Tongue (tissue), 3 donors: ENCODE measurements at places on chromosomes 4 and X.
A peak's percentile ranks its signal among the peaks of the same experiment; 100 is the strongest.

- no peak for DNase-seq
Measured at GRCh38 chrX:37905436-37906147, 58.2 kb upstream of the DYNLT3 start.

DNA sequence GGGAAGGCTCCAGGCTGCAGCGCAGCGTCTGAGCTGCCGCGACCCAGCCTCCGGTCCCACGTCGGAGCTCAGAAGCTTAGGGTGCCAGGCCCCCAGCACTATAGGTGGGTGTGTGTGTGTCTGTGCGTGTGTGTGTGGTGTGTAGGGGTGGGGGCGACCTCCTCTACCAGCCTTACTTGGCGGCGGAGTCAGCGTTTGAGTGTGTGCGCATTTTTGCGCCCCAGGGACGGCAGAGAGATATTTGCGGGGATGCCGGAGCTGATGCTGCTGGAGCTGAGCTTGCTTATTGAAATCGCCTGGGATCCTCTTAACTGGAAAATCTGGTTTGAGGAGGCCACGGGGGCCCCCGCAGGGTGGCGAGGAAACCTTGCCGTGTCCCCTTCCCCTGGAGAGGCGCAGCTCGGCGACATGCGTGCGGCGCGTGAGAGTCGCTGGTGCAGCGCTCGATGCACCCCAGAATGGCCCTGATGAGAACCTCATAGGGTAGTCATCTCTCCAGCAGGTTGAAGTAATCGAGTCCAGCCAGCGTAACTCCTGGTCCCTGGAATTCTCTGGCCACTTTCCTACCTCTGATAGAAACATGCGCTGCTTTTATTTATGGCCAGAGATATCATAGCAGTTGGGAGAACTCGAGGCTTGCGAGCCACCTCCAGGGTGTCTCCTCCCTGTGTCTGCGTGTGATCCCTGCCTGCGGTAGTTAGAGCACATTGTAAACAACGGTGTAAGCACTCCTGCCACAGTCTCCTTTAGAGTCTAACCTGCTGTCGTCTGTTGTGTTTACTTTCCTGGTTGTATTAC, 2.7 kb downstream of the ADGRL3 start:
- DNase-seq = peak; percentile 65

DNA sequence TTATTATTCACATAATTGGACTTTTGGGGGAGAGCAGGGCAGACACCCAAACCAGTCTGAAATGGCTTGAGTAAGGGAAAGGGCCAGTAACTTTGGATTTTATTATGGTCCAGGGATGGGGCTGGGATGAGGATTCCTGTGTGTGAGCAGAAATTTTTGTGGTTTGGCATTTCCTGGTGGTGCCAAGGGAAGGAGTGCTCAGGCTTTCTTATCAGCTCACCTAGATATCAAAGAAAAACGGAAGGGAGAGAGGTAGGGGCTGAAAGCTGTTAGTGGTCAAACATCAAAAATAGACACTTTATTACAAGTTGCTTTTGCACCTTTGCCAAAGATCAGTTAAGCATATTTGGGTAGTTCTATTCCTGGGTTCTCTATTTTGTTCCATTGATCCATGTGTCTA, 128.5 kb upstream of the DIPK2B start:
- DNase-seq = no peak

GRCh38 chr4:31442236-31442635, 722.1 kb downstream of the PCDH7 start:
- no peak for DNase-seq

DNA sequence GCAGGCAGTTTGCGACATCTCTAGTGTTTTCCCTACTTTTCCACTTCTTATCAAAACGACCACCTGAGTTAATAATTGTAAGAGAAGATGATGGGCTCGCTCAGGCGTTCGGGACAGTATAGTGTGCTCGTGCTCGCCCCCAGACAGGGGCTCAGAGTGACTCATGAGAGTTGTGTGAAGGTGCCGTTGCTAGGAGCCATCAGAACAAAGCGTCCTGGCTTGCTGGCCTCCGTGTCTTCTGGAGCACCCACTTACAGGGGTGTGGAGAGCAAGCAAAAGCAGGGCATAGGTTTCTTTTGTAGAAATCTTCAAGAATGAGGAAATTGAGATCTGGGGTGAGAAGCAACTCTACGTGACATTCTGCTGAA, 73.0 kb upstream of the ADGRG2 start:
- no peak for DNase-seq

DNA sequence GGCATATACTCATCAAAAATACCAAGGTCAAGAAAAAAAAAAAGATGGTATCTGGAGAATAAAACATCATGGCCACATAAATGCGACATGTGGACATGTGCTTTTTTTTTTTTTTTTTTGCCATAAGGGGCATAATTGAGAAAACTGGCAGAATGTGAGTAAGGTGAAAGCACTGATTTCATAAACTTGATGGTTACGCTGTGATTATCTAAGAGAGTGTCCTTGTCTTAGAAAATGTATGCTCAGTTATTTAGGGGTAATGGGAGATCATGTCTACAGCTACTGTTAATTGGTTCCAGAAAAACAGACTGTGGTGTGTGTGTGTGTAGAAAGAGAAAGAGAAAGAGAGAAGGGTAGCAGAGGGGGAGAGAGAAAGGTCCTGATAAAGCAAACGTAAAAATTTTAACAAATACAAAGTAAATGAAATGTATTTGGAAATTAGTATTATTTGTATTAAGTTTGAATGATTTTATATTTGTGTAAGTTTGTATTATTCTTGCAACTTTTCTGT, 8.1 kb downstream of the DNAJB14 start:
- no peak for DNase-seq

DNA sequence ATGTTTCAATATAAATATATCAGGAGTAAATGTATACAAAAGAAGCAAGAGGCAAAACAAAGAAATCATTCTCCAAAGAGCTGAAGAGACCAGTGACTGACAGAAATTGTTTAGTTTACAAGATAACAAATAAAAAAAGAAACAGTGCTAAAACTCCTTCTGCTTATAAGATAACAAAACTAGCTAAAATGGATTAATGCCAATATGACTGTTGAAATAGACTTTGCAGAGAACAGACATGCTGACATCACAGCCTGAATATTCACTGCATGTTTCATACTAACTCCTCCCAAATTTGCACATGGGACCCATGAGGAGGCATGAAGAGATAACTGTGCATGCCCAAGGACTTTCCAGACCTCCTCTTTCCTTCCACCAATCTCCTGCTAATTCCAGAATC, 6.2 kb upstream of the GABRA4 start:
- DNase-seq = no peak

DNA sequence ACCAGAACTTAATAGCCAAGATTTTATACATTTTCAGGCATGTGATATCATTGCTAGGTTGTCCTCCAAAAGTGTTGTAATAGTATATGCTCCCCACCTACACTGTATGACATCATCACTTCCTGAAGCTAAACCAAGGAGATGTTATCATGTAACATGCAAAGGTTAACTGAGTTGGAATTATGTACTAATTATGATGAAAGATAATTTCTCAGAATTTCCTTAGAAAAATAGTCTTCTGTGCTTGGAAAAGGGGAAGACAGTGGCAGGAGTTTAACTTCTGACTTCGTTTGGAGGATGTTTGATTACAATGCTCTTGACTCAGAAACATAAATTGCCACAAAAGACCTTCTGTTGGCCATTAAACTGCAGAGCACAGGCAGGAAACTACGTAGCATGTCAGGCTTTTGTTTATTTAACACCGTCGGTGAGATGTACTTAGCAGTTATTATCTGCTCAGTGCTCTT, 83.6 kb upstream of the GUCY1A1 start:
- no peak for DNase-seq

GRCh38 chrX:43958529-43958928, 14.7 kb downstream of the NDP start:
- DNase-seq = peak; percentile 88

GRCh38 chr4:12844141-12844540, 640.0 kb downstream of the RAB28 start:
- no peak for DNase-seq
